ENCODE measurements at places on chromosomes 1 and 21.

DNA sequence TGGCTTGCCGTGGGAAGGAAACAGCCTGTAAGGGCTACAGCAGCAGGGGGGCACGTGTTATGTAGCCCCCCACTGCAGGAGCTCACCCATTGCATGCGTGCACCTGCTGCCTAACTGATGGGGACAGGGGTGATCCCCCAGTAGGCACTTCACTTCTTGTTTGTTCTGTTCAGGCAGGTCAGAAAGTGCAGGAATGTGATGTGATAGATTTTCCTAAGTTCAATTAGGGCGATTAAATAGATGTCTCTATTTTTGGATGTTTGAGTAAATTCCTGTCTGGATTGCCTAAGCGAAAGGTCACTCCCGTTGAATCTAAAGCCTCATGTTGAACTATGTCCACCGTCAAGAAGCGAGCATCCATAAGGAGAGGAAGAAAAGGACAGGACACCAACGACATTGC, 78.8 kb upstream of the LPGAT1 start:
- DNase-seq, result no peak

DNA sequence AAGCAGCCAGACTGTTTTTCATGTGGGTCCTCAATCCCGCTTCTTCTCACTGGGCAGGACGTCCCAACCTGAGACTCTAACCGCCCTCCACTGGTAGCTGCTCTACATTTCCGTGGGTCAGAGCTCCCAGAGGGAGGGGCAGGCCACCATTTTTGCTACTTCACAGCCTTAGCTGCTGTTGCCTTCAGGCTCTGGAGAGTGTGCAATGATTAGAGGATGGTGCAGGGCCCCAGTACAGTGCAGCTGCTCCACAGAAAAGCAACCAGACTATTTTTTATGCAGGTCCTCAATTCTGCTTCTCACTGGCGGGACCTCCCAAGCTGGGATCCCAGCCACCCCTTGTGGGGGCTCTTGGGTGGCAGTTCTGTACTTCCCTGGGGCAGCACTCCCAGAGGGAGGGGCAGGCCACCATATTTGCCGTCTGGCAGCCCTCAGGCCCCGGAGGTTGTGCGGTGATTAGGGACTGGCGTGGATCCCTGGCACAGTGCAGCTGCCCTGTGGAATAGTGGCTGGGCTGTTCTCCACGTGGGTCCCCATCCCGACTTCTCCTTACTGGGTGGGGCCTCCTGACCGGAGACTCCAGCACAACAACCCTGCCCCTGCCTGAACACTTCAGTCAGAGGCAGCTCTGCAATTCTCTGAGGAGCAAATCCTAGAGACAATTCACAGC, 647.6 kb upstream of the PKN2 start:
- DNase-seq, result no peak

- no peak for DNase-seq
These were observed 11.2 kb upstream of the C2CD2 start for GRCh38 chr21:41965045-41965444.

GRCh38 chr1:186283374-186283773, 91.7 kb downstream of the TPR start:
- no peak for DNase-seq

DNA sequence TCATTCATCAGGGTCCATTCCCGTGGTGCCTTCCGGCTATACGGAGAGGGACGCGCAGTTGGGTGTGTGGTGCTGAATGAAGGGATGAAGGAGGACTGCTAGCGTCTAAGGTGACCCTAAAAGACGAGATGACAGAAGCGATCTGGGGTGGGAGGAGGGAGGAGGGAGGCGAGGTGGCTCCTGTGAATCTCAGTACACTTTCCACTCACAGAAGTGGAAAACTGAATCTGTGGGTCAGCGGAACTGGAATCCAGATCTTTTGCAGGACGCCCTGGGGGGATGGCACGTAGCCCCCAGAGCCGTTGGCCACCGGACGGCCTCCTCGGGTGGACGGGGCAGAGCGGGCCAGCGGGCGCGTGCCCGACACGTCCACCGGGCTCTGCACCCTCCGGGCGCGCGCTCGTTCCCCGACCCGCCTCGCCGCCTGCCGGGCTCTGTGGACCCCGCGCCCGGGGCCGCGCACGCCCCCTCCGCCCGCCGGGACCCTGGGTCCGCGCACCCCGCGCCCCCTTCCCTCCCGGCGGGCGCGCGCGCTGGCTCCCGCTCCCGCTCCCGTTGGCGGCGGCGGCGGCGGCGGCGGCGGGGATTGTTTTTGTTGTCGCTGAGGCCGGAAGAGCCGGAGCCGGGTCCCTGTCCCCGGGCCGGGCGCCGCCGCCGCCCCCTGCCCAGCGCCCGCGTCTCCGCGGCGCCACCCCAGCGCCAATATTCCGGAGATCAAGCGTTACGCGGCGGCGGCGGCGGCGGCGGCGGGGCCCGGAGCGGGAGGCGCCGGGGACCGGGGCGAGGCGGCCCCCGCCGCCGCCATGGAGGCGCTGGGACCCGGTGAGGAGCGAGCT, at the start of gene AGO4:
Gene AGO4 (plus strand): TSS at position 403 of the 836 bp plus-strand sequence. CDS start 401 bp downstream, at position 804.
- peak; percentile 16 for DNase-seq

DNA sequence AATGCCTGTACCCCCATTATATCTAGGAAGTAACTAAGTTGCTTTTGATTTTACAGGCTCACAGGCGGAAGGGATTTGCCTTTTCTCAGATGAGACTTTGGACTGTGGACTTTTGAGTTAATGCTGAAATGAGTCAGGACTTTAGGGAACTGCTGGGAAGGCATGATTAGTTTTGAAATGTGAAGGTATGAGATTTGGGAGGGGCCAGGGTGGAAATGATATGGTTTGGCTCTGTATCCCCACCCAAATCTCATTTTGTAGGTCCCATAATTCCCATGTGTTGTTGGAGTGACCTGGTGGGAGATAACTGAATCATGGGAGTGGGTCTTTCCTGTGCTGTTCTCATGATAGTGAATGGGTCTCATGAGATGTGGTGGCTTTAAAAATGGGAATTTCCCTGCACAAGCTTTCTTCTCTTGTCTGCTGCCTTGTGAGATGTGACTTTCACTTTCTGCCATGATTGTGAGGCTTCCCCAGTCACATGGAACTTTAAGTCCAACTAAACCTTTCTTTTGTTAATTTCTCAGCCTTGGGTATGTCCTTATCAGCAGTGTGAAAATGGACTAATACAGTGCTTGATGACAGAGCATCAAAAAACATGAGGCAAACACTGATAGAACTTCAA, 1119.5 kb downstream of the PLA2G4A start:
- no peak for DNase-seq

DNA sequence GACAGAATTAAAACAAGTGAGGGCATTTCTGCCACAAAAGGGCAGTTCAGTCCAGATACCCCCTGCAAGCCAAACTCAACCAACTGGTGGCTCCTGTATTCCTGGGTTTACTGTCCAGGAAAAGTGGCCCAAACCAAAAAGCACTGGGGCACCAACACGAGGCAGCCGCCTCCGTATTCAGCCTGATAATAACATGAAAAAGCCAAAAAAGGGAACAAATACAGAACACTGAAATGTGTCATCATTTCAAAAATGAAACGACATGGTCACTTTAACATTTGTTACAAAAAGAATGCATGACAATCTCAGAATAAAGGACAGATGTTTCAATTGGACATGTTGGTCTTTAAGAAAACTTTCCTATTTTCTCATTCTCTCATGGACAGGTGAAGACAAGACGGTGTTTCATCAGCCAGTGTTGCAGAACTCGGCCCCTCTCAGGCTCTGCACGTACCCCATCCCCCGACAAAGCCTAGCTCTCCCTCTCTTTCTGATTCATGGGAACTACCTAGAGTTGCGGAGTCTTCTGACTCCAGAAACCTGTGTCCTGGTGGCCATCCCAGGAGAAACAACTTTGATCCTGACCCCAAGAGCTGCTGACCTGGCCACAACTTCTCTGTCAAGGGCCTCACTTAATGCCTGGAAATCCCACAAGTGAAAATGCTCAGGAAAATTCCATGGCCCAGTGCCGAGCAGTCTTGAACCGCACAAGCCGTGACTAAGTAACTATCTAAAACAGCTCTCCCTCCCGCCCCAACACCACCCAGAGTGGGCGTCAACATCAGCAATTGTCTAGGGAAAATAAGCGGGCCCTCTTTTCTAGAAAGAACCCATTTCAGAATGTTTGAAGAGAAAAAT, 27.1 kb downstream of the ZBTB17 start:
- DNase-seq, result no peak
